ENCODE measurements at places on chromosomes 12 and 14.

DNA sequence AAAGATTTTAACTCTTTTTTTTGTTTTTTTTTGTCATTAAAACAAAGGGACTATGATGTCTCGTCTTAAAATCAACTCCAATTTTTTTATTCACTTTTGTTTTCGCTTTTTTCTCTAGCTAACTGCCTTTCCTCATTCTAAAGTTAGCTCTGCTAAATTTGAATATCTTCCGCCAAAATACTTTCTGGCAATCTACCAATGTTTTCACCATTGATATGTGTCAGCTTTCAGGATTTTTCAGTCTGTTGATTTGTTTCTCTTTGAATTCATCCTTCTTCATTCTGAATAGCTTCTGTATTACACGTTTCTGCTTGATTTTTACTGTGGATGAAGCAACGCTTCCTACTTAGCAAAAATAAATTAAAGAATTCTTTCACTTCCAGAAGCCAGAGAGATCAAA, 38.7 kb upstream of the NOVA1 start:
- DNase-seq, result no peak

DNA sequence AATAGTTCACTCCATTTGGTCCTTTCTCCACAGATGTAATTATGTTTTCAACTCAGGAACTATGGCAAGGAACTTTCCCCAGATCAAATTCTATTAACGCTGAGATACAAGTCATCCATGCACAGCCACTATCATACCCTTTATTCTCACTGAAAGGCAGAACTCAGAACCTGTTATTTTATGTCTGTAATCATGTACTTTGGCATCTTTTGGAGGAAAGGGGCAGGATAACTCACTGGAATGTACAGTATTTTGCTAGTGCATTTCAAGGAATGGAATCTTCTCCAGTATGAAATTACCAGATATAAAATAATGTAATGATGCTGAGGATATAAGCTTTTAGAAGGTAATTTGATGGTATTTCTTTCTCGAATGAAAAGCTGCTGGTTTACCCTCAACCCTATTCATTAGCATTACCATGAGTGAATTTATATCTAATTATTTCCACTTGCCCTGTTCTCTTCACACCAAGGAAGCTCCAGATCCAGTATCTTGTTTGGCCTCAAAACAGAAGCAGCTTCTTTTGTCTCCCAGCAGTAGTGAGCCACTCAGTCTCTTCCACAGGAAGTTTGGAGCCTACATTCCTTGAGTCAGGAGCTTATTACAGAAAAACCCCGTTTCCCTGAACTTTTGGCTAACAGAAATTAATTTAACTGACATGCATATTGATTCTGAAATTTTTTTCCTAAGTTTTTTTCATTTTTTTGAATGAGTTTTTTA, 10.0 kb upstream of the AMHR2 start:
- no peak for DNase-seq

- peak; percentile 39 for DNase-seq
These were observed 6.2 kb upstream of the ATP6V0A2 start for GRCh38 chr12:123705935-123706334.

- DNase-seq, result no peak
These were observed 327.7 kb downstream of the RAD51B start for GRCh38 chr14:68147303-68147702.

DNA sequence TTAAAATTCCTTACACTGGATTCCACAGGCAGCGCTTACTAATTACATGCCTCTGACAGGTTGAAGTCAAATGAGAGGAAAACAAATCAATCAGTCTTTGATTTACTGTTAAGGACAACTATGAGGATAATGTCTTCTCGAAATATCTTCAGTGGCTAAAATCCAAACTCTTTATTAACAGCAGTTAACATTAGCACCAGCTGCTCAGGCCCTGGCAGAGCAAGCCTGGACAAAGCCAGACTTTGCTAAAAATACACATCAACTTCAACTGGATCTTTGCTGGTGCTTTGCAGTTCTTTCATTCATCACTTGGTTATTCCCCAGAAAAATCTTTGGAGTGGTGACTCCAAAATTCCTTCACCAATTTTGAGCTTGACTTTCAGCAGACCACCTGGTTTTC, 98.7 kb downstream of the HECTD4 start:
- no peak for DNase-seq

DNA sequence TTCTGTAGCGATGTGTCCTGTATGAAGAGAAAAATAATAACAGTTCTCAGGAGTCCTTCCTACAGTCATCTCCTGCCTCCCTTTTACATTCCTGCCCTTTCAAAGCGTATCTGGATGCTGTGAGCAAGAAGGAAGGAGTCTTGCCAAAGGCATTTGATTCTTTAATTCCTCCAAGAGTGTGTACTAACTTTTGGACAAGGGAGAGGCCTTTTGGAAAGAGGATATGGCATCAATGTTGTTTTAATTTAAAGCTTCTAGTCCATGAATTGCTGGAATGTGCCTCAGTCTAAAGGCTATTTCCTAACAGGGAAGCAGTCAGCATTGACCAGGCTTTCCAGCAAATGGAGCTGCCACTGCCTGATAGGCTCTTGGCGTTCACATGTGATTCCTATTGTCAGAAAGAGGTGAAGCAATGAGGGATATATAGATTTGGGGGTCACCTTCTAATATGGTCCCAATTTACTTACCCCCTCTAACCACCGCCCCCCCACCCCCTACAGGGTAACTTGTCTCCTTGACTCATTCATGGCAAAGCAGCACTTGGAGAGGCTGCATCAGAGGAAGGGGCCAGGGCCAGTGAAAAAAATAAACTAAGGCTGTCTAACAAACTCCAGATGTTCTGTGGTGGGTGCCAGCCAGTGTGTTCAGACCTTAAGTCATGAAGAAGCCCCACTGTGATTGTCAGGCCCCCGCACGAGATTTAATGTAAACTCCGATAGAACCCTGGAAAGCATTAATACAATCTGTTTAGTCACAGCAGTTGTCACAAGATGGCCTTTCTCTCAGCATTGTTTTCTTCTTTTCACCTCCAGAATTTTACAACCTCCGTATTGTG, 220.3 kb downstream of the FBXL14 start:
- DNase-seq, result no peak

DNA sequence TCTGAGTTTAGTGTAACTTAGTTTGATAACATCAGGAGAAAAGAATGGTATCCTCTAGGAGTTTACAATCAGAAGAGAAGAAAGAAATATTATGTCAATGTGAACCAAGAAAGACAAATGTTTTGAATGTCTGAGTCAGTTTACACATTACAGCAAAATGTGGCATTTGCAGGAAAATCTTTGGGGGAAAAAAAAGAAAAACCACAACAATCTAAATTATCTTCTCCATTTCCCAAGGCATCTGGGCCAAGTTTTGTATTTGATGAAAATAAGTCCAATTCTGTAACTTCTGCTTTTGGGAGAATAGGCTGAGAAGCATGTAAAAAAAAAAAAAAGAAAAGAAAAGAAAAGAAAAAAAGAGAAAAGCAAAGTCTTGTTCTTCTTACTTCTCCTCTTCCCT, 58.8 kb upstream of the FLRT2 start:
- no peak for DNase-seq

GRCh38 chr14:51855234-51855633, 5.2 kb upstream of the GNG2 start:
- DNase-seq, result no peak
